ENCODE measurements at places on chromosomes 13 and 19.
A peak's percentile ranks its signal among the peaks of the same experiment; 100 is the strongest.

GRCh38 chr19:2727640-2727944, 6.4 kb upstream of the DIRAS1 start:
- DNase-seq: no peak

- DNase-seq: no peak
Measured at GRCh38 chr19:28726533-28727479, 486.1 kb downstream of the UQCRFS1 start.

DNA sequence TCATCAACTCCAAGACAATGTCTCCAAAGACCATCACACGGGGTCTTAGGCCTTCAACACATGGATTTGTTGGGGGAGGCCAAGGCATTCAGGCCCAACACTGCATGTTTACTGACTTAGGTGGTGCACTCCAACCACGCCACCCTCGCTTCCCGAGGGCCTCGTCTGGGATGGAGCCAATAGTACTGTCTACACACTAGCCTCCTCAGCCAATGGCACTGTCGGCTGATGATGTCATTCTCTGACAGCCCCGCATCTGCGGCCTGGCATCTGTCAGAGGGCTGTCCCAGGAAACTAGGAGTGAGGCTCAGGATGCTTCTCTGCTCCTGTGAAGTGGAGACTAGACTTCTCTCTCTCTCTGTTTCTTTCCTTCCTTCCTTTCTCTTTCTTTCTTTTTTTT, 96.6 kb downstream of the TEX26 start:
- no peak for DNase-seq

DNA sequence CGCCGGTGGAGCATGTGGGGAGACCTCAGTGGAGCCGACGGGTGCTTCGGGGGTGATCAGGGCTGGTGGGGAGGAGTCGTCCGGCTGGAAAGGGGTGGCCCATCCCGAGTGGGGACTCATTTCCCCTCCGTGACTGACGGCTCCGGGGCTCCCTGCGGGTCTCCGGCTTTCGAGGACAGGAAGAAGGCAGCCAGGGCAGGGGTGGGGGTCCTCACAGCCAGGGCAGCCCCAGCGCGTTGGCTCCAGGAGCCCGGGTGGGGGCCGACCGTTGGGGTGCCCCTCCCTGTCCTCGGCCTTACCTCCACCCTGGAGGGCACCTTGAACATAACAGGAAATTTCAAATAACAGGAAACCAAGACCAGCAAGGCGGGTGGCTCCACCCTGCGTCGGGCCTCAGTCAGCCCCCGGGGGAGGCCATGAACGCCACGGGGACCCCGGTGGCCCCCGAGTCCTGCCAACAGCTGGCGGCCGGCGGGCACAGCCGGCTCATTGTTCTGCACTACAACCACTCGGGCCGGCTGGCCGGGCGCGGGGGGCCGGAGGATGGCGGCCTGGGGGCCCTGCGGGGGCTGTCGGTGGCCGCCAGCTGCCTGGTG, at the start of gene S1PR4:
TSS of gene S1PR4 (plus strand) at position 393 of the 596 bp plus-strand sequence. CDS start at position 417, 24 bp downstream.
- no peak for DNase-seq

GRCh38 chr13:81987159-81987558, 1646.2 kb upstream of the SPRY2 start:
- no peak for DNase-seq

GRCh38 chr19:14088634-14089411, 1.7 kb downstream of the SAMD1 start:
- DNase-seq: no peak

DNA sequence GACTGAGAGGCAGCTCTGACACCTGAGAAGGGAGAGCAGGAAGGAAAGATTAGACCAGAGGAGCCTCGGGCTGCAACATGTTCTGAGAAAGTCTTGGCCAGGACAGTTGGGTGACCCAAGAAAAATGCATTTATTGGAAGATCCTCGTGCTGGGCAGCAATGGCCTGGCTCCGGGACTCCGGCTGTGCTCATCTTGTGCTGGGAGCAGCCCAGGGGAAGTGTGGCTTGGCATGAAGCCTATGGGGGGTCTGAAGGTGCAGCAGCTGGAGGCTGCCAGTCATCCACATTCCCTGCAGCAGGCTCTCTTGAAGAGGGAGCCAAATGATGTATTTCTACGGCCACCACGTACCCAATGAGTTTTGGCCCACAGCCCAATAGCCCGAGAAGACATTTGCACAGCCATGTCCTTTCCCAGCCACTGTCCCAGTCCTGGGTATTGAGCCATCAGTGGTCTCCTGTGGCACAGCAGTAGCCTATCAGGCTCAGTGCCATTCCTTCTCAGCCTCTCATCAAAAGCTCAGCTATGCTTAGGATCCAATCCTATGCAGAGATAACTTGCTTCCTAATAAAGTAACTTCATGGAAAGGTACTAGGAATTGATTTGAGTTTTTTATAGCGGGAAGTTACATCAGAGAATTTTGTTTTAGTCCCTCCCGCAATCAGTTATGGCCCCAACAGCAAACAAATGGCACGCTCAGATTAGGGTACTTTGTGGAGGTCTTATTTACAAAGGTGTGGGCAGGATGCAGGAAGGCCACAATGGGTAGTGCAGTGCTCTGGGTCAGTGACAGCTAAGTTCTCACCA, 76.0 kb upstream of the MEDAG start:
- no peak for DNase-seq

DNA sequence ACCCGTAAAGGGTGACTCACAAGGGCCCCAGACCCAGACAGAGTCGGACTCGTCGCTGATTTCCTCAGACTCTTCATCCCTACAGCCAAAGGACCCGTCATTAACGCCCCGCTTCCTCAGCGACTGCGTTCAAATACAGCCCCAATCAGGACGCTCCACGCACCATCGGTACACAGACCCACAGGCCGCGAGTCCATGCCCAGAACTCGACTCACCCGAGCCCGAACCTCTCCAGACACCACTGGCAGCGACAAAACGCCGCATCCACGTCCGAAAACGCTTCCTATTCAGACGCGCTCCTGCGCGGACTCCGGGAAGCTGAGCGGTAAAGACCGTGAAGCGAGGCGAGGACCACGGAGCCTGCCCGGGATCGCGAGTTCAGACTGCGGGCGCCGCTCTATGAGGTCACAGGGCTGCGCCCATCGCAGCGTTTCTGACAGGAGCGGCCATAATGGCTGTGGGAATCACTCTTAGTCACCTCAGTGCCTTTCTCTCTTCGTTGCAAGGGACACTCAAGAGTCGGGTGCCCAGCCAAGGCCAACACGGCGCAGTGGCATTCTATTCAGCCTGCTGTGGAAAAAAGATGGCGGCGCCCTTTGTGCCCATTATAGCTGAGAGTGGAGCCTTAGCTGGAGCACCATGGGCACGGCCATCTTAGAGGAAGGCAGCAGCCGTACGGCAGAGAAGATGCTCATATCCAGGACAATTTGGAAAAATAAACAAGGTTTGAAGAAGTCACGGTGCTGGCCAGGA, at the start of gene ZNF614:
TSS of gene ZNF614 (minus strand) at position 353 of the 753 bp plus-strand sequence. CDS start 2,634 bp downstream, outside the sequence.
- peak; percentile 82 for DNase-seq

DNA sequence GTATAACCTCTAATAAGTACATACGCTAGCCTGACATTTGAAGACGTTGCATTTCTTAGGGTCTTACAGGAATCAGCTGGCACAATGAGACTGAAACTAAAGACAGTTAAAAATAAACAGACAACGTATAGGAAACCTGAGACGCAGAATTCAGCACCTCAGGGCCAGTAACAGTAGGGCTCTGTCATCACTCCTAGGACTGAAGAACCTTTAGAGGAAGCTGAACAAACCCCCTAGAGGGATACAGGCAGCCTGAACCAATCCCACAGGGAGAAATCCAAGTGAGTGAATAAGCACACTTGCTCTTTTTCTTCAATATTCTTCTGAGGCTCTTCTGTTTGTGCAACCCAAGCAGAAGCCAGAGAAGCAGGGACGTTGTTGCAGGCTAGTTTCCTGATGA, 53.9 kb upstream of the KLHL1 start:
- peak; percentile 81 for DNase-seq

DNA sequence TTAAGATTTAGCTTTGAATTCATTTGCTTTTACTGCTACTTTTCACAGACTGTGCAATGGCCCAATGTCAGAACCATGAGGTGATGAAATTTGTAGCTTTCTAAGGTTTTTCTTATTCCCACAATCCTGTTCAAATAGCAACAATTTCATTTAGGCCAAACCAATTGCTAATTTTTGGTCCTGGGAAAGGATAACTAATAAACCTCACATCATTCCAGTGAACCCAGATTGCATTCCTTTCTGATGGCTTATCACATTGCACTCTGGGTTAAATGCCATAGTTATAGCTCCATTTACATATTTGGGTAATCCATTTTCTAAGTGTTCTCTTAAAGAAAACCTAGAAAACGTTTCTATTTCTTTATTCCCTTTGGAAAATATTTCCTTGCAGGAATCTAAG, 22.9 kb upstream of the POMP start:
- no peak for DNase-seq

- DNase-seq: no peak
Measured at GRCh38 chr13:36341718-36342117, 4.5 kb downstream of the SPART start.

DNA sequence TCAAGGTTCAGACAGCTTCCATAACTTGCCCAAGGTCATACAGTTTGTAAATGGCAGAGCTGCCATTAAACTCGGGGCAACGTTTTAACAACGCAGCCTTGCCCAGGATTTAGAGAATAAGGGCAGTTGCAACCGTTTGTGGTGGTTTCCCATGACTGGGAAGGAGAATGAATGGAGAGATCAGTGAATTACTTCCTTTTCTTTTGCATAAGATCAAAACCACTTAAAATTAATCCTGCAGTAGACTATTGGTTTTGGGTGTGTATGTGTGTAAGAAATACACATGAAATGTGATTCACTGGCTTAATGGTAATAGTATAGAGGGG, 179.1 kb upstream of the MIR17HG start:
- DNase-seq: no peak

- DNase-seq: no peak
Measured at GRCh38 chr19:51055866-51056265, 9.0 kb downstream of the KLK13 start.

GRCh38 chr19:2820112-2820702, 539 bp downstream of the ZNF554 start:
- DNase-seq: no peak

GRCh38 chr19:38975861-38976271, 324 bp upstream of the FBXO17 start:
- no peak for DNase-seq

- DNase-seq: no peak
Measured at GRCh38 chr13:100100115-100100879, 11.4 kb downstream of the PCCA start.

DNA sequence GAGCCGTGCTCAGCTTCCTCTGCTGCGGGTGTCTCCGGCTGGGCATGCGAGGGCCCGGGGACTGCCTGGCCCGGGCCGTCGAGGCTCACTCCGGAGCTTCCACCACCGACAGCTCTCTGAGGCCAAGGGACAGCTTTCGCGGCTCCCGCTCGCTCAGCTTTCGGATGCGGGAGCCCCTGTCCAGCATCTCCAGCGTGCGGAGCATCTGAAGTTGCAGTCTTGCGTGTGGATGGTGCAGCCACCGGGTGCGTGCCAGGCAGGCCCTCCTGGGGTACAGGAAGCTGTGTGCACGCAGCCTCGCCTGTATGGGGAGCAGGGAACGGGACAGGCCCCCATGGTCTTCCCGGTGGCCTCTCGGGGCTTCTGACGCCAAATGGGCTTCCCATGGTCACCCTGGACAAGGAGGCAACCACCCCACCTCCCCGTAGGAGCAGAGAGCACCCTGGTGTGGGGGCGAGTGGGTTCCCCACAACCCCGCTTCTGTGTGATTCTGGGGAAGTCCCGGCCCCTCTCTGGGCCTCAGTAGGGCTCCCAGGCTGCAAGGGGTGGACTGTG, 1.2 kb downstream of the S1PR4 start:
- DNase-seq: no peak

- peak; percentile 78 for DNase-seq
Measured at GRCh38 chr13:28268800-28269223, 130.5 kb downstream of the PAN3 start.

DNA sequence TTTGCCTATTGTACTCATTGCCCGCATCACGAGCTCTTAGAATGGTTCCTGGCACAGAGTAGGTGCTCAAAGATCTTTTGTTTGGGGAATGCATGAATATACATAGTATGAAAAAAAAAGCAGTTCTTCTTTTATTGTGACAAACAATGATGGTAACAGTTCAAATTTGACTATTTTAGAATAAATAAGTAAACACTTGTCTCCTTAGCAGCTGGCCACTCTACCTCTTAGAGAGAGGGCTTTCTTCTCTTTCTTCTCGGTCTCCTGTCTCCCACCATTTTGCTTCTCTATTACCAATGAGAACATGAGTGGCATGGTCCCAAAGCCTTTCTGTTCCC, 639 bp upstream of the SLAIN1 start:
- no peak for DNase-seq

GRCh38 chr19:22421797-22422196, 349 bp downstream of the ZNF98 start:
- no peak for DNase-seq

GRCh38 chr13:37473035-37473434, 125.5 kb downstream of the POSTN start:
- no peak for DNase-seq

- no peak for DNase-seq
Measured at GRCh38 chr13:95926231-95926630, 127.0 kb downstream of the UGGT2 start.
